Activated T-helper 17 cell treated with anti-CD3 and anti-CD28 coated beads, Interleukin-2, amount 50 U/mL, for 72 hours (primary cell): ENCODE measurements at places on chromosomes 12 and 14. TPM values are rescaled to one million over a fixed set of nuclear protein-coding genes. Genes with fewer than 3 reads are reported as not detected.

Gene AVPR1A
- not detected for total RNA-seq

Gene BATF
- 211 TPM for total RNA-seq

Gene SLC4A8
- total RNA-seq = 8.0 TPM

Gene HELB
- total RNA-seq = 21.9 TPM

Gene SLC16A7
- total RNA-seq = 29.9 TPM

Gene CLEC4C
- total RNA-seq = not detected

Gene MYRFL
- not detected for total RNA-seq

Gene ANG
- 11.1 TPM for total RNA-seq

Gene GPR84
- total RNA-seq = 2.2 TPM

Gene NUBPL
- total RNA-seq = 6.7 TPM

Gene C14orf180
- not detected for total RNA-seq

Gene PUS7L
- 22.4 TPM for total RNA-seq

Gene GON7
- total RNA-seq = 6.1 TPM

Gene TMTC2
- total RNA-seq = 5.8 TPM

Gene PDZRN4
- total RNA-seq = not detected

Gene FSCB
- total RNA-seq = not detected

Gene KRT76
- total RNA-seq = not detected

Gene DLGAP5
- total RNA-seq = 93.8 TPM

Gene COCH
- total RNA-seq = 0.58 TPM

Gene TTC8
- 1.2 TPM for total RNA-seq

Gene CLEC12A
- total RNA-seq = 0.39 TPM

Gene CHGA
- not detected for total RNA-seq

Gene LRIG3
- total RNA-seq = not detected
